Naive thymus-derived CD8-positive, alpha-beta T cell (primary cell): ENCODE measurements at places on chromosomes 12 and 14. TPM values are rescaled to one million over a fixed set of nuclear protein-coding genes. Genes with fewer than 3 reads are reported as not detected.

The LPAR5 gene
- polyA plus RNA-seq, result 7.9 TPM

The CD4 gene
- polyA plus RNA-seq, result 0.53 TPM

The NELL2 gene
- 320 TPM for polyA plus RNA-seq

The GALNT9 gene
- not detected for polyA plus RNA-seq

The ALX1 gene
- not detected for polyA plus RNA-seq

The GPR65 gene
- 12.0 TPM for polyA plus RNA-seq

The CEBPE gene
- 0.66 TPM for polyA plus RNA-seq

The OLR1 gene
- polyA plus RNA-seq, result not detected

DNA sequence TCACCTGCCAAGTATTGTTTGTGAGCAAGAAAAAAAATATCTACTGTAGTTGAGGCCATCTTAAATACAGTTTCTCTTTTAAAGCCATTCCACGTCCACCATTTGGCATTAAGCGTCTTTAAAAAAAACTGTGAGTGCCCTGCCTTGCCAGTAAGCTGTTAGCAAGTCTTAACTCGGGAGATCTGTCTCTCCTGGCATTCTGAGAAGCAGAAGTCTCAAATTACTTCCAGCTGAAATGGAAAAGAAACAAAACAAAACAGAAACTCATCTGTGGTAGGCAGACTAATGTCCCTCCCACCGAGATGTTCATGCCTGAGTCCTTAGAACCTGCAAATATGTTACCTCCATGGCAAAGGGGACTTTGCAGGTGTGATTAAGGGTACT lies 126.2 kb downstream of the CRADD start:
- no peak for DNase-seq

DNA sequence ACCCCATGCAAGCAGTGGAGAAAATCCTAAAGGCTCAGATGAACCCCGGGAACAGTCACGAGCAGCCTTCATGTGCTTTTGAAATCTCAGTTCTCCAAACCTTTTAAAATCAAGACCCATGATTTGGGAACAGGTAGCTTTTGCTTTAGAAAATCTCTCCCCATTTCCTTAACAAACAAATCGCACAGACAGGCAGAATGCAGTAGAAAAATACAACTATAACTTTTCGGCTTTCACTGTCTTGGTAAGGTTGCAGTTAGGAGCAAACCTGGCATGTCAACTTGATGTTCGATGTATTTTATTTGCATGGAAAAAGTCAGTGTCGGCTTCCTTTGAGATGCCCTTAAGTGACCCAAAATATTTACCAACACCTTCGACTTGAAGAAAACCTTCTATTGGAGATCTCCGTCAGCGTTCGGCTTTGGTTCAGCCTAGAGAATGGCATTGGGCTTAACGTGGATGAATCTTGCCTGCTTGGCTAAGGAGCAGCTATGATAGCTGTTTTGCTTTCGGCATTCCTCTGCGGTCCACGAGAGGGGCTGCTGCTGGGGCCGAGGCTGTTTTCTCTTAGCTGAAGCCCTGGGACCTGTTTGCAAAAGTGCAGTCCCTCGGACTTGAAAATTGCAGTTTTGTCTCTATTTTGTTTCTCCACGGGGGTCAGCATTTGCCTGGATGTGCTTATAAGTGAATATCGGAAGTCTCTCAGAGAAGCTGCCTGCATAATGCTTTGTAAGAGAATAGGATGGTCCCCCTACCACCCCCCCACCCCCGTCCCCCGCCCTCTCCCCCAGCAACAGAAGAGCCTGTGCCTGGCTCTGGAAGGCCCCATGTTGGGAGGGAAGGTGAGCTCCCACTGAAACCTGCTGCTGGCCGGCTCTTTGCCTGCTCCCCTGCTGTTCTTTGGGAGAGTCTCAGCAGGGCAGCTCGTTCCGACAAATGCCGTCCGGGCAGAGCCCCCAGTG lies 122.8 kb downstream of the AACS start:
- DNase-seq, result no peak

DNA sequence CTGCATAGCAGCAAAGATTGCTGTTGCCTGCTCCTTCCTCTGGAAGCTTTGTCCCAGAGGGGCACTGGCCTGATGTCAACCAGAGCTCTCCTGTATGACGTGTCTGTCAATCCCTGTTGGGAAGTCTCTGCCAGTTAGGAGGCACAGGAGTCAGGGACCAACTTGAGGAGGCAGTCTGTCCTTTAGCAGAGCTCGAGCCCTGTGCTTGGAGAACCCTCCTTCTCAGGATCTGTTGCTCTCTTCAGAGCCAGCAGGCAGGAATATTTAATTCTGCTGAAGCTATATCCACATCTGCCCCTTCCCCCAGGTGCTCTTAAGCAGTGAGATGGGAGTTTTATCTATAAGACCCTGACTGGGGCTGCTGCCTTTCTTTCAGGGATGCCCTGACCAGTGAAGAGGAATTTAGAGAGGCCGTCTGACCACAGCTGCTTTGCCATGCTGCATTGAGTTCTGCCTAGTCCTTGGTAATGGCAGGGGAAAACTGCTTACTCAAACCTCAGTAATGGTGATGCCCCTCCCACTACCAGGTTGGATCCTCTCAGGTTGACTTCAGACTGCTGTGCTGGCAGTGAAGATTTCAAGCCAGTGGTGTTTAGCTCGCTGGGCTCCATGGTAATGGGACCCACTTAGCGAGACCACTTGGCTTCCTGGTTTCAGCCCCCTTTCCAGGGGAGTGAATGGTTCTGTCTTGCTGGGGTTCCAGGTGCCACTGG lies 218.6 kb upstream of the SLC38A2 start:
- no peak for DNase-seq

DNA sequence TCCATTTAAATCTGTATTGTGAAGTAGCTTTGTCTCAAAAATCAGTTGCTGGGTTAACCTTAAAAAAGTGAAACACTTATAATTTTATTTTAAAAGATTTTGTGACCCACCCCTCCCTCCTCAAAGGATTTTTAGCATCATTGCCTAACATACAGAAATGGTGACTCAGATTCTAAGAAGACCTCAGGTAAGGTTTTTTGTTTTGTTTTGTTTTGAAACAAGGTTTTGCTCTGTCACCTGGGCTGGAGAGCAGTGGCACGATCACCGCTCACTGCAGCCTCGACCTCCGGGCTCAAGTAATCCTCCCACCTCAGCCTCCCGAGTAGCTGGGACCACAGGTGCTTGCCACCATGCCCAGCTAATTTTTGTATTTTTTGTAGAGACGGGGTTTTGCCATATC lies 74.2 kb downstream of the GNS start:
- DNase-seq, result no peak

DNA sequence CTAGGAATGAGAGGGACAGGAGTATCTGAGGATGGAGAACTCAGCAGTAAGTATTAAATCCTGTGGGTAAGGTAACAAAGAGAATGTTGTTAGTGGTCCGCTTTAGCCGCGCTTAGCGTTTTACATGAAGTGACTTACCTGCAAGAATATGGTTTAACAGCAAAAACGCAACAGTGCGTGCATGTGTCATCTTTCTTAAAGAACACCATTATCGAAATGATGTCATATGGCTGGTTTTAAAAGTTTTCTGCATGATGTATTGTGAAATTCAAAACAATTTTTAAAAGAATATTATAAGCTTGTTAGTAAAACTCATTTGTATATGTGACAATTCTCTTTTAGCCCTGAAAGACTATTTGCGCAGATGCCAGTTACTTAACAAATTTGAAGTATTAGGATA lies 1.7 kb downstream of the LEMD3 start:
- DNase-seq, result no peak

- DNase-seq, result no peak
These were observed 6.8 kb downstream of the PLEKHG3 start for GRCh38 chr14:64711039-64711438.

- DNase-seq, result no peak
These were observed 41.9 kb downstream of the PSMA6 start for GRCh38 chr14:35333797-35334743.

- no peak for DNase-seq
These were observed 195.4 kb downstream of the DUSP6 start for GRCh38 chr12:89156862-89157262.

- DNase-seq, result no peak
These were observed 13.1 kb downstream of the TEDC1 start for GRCh38 chr14:105503935-105504692.

GRCh38 chr12:20142316-20142715 lies 226.0 kb upstream of the PDE3A start:
- DNase-seq, result no peak

GRCh38 chr12:54409267-54409666 lies 9.8 kb downstream of the ITGA5 start:
- no peak for DNase-seq

DNA sequence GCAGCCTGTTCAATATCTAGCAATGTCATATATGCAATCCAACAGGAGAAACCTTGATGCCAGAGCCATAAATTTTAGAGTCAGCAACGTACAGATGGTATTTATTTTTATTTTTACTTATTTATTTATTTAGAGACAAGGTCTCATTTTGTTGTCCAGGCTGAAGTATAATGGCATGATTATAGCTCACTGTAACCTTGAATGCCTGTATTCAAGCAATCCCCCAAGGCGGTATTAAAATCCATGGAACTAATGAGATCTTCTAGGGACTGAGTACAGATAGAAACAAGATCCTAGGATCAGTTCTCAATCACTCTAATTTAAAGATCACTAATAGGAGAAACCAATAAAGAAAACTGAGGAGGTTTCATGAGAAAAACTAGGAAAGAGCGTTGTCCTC lies 89.3 kb downstream of the SLCO1B1 start:
- DNase-seq, result no peak

- DNase-seq, result no peak
These were observed 144.2 kb downstream of the C12orf75 start for GRCh38 chr12:105474672-105475071.
